Psoas muscle (tissue), 8 donors: ENCODE measurements at places on chromosomes 2 and 18. TPM values are rescaled to one million over a fixed set of nuclear protein-coding genes. Genes with fewer than 3 reads are reported as not detected.
A peak's percentile ranks its signal among the peaks of the same experiment; 100 is the strongest.

GRCh38 chr2:86372641-86373502 is 35.4 kb upstream of the REEP1 start:
- DNase-seq, result no peak

GRCh38 chr2:240433973-240434727 is 1.3 kb upstream of the GPC1 start:
- peak; percentile 56 for DNase-seq

- peak; percentile 48 for DNase-seq
Observed at GRCh38 chr2:28341208-28341891, 51.3 kb upstream of the FOSL2 start.

Gene RPIA
- total RNA-seq, result 14.1 TPM

Gene IL1F10
- total RNA-seq, result not detected

GRCh38 chr2:180196419-180196977 is 189.4 kb upstream of the CWC22 start:
- DNase-seq, result no peak

Gene CRIM1
- 62.6 TPM for total RNA-seq

Gene LYG2
- total RNA-seq, result not detected

Gene GEN1
- total RNA-seq, result 1.3 TPM

DNA sequence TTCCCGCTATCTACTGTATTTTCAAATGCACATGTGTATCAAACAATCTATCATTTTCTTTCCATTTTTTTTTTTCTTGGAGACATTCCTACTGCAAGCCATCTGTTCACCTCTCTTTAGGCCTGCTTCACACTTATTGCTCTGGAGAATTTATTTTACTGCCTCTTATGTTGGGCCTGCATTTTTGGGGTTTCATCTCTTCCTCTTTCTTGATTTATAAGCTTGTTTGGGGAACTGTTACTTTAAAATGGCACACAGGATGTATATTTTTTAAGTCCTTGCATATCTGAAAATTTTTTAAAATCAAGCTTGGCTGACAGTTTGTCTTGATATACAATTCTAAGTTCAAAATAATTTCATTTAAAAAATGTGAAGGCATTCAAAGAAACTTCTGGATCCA is 3.5 kb upstream of the RAB27B start:
- DNase-seq, result no peak

Gene PRKAG3
- total RNA-seq, result 22.0 TPM

- DNase-seq, result no peak
Observed at GRCh38 chr2:10454505-10454904, 6.4 kb upstream of the ODC1 start.

Gene SPTBN1
- total RNA-seq, result 87.8 TPM

Gene RAPGEF4
- total RNA-seq, result 0.92 TPM

Gene ST8SIA5
- total RNA-seq, result 1.8 TPM

- DNase-seq, result no peak
Observed at GRCh38 chr18:6921571-6921970, 192.1 kb downstream of the ARHGAP28 start.

Gene DSEL
- 2.2 TPM for total RNA-seq

- DNase-seq, result no peak
Observed at GRCh38 chr2:23828986-23829385, 97.9 kb downstream of the ATAD2B start.

Gene DSG4
- not detected for total RNA-seq

GRCh38 chr18:25457126-25457525 is 105.2 kb upstream of the ZNF521 start:
- DNase-seq, result no peak

- no peak for DNase-seq
Observed at GRCh38 chr2:86274265-86274917, 63.0 kb downstream of the REEP1 start.
